ENCODE measurements at places on chromosomes 1 and 21.

DNA sequence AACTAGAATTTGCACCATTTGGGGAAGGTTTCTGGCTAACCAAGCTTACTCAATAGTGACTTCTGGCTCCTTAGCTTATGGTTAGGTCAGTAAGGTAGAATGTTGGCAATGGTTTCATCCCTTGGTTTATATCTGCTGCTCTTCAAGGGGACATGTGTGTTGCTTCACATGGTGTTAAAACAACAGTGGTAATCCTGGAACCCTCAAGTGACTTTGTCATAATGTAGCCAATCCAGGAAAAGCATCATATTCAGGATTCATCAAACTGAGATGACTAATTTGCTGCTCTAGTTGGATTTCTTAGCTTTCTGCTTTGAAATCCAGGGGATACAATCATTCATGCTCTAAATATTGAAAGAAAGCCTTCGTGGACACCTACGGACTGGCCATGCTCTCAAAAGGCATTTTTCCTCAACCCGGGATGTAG, 108.7 kb downstream of the RGL1 start:
- no peak for DNase-seq

DNA sequence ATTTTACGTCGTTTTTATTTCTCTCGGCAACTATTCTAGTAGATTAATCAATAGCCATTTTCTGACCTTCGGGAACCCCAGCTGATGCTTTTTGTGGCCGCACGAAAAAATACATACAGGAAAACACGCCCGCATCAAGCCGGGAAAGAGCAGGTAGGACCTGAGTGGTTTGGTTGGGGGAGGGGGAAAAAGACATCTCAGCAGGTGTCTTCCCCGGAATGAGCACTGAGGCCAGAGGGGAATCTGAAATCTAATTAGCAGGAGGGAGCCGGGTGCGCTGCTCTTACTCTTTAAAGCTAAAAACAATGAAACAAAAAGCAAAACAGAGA, 618 bp upstream of the FOXD3 start:
- DNase-seq = peak; percentile 10

GRCh38 chr1:10507111-10507879, 32.5 kb downstream of the PEX14 start:
- peak; percentile 70 for DNase-seq

GRCh38 chr1:156401681-156402081, 32.7 kb downstream of the RHBG start:
- DNase-seq = no peak

GRCh38 chr1:100832694-100833428, 61.8 kb downstream of the EXTL2 start:
- no peak for DNase-seq

DNA sequence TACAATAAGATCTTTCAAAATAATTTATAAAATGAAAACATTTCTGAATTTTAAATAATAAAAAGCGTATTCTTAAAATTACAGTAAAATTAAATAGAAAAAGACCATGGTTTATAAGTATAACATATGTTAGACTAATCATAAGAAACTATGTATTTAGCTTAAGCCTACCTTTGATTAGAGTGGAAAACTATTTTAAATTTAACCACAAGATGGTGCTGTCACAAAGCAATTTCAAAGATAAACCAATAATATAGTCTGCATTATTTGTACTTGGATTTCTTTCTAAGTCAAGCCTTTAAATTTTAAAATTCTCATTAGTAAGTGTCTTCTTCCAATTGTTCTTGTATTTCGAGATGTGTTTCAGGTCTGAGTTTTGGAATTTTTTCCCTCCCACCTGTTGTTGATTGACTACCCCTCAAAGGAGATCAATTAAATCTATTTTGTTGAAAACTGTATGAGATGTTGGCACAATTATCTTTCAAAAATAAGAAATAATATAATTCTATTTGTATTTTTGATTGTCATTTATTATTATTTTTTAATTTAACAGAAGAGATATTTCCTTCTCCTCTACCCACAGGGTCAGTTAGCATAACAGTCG, 459.8 kb downstream of the KCNT2 start:
- DNase-seq = peak; percentile 70

DNA sequence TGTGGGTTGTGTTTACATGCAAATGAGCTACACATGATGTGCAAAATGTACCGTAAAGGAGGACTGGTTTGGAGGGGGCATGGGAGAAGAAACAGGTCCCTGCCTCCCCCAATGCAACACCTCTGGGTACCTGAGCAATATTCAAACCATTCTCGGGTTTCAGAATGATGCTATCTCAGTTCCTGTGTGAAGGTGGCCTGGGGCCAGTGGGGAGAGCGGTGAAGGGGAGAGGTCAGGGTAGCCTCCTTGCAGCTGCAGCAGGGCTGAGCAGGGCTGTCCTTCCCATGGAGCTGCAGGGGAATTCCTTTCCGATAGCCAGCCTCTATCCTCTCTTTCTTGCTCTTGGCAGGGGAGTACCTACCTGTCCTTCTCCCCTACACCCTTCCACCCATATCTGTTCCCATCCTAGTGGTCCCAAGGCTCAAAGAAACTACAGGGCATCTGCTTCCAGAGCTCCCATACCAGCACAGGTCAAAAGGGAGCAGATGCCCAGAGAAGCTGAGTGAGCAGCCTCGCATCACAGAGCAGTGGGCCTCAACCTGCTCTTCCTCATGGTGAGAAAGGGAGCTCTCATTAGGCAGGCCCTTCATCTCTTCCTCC, 11.9 kb downstream of the MEF2D start:
- peak; percentile 26 for DNase-seq

- no peak for DNase-seq
Observed at GRCh38 chr1:245603311-245603865, 448.6 kb downstream of the KIF26B start.

GRCh38 chr1:90850181-90850897, 133.2 kb upstream of the BARHL2 start:
- no peak for DNase-seq

- no peak for DNase-seq
Observed at GRCh38 chr1:178075333-178075732, 18.6 kb upstream of the RASAL2 start.

DNA sequence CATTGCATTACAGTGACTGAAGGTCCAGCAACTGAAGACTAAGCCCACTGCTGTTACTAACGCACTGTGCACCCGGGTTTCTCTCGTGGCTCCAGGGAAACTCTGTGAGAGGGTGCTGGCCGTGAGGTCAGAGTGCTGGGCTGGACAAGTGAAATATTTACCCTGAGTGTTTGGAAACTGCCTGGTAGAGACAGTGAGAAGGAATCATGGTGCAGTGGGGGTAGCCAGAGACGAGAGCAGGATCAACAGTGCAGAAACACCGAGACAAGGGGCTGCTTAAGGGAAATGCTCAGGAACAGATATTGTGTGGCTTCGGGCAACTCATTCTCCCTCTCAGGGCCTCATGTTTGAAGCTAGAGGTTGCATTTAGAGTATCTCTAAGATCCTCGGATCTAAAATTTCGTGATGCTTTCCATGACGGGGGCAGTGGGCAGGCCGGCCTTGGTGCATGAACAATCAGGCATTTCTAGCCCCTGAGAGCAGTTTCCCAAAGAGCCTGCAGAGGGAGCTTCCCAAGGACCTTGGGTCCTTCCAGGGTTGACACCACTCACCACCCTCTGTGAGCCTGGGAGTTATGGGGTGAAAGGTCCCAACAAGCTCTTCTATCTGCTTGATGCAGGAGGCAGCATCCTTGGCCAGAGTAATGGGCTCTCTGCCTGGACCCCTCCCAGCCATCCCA, 9.7 kb downstream of the CD2 start:
- DNase-seq = peak; percentile 53

GRCh38 chr1:172745014-172745413, 86.1 kb downstream of the FASLG start:
- peak; percentile 99 for DNase-seq

DNA sequence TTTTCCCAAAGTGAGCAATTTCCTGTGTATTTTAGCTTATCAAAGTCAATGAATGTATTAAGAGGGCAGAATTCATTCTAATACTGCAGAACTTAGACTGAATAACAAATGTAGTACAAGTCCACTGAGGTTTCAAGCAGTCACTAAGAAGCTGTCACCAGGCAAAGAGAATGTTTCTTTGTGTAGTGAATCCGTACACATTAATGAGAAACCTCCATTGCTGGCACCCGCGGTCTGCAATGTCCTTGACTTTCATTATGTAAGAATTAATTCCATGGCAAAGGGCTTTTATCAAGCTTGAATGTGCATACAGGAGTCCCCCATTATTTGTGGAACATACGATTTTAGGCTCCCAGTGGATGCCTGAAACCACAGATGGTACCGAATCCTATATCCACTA, 719.5 kb upstream of the TMPRSS15 start:
- DNase-seq = no peak

DNA sequence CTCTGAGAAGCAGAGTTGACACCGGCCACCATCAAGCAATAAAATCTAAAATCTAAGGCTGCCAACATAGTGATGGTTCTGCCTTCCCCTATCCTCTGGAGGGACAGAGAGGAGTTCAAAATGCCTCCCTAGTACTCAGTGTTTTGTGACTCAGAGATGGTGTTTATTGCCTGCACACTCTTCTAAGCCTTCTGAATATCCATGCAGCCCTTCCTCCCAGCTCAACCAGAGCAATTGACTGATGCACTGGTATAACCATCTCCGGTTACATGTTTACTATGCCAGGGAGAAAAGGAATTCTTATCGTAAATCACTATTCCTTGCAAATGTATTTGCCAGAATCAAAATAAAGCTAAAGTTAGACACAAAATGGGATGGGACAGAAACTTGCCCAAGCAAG, 132.9 kb upstream of the RAB4A start:
- no peak for DNase-seq

DNA sequence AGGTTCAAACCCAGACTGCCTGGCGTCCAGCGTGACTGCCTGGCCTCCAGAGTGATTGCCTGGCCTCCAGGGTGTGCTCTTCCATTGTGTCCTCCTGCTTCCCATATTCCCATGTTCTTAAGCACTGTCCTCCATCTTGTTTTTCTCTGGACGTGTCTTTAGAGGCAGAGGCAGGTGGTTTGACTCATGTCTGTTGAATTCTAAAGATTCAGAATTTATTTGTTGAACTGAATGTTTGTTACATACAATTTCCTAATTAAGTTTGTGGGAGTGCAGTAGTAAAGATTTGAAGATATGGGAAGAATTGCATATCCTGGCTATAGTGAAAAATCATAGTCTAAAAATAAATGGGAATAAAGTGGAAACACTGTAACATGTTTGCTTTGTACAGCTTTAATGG, 18.3 kb downstream of the ST6GALNAC3 start:
- DNase-seq = no peak

GRCh38 chr1:235045921-235046601, 82.6 kb downstream of the TOMM20 start:
- no peak for DNase-seq

- DNase-seq = no peak
Observed at GRCh38 chr1:89640440-89640839, 7.5 kb downstream of the LRRC8C start.

DNA sequence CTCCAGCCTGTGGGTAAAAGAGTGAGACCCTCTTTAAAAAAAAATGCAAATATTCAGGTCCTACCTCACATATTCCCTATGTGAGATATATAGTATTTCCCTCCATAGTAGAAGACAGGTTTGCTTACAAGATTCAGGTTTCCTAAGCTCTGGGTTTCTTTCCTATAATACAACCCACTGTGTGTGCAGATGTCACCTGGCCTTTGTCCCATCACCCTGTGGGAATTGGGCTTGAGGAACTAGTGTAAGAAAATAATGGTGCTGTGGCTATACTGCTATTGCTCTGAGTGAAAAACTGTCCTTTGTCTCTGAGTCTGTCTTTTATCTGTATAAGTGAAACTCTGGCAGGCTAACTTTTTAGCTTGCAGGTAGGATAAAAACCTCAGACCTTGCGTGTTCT, 13.0 kb downstream of the C1orf146 start:
- no peak for DNase-seq

DNA sequence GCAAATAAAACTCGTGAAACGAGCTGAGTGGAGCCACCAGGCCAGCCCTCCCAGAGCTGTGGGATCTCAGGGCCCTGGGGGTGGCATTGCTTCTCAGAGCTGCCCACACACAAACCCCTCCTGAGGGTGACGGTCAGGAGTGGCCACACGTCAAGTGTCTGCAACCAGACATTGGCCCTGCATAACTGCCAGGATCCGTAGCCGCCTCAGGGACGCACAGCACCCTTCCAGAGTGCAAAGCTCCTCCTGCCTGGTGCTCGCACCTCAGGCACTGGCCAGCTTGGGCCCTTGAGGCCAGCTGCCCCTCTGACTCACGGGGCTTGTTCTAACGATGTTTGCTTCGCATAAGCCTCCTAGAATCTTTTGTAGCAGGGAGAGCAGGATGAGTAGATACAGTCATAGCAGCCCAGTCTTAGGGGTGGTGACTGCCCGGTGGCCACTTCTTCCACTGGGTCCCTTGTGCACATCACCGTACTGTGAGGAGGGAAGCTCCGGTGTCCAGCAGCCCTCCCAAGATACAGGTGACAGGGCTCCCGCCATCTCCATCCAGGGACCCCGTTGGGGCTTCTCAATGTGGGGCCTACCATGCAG, 5.0 kb downstream of the WNT3A start:
- DNase-seq = no peak

DNA sequence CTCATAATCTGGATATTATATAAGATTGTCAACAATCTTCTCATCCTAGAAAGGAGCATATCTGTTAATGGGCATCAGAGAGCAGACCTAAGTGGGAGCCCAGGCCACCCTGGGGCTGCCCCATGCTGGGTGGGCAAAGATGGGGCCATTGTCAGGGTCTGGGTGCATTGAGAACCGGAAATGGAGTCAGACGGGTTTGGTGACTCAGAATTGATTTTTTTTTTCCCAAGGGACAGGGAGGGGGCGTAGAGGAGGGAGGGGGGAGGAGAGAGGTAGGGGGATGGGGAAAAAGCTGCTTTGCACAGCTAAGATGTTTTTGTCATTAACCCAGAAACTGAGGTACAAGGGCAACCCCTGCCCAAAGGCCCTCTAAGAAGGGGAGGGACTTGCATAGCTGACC, 1.3 kb downstream of the ATXN7L2 start:
- no peak for DNase-seq

GRCh38 chr1:107525961-107526360, 385.1 kb downstream of the NTNG1 start:
- DNase-seq = no peak

DNA sequence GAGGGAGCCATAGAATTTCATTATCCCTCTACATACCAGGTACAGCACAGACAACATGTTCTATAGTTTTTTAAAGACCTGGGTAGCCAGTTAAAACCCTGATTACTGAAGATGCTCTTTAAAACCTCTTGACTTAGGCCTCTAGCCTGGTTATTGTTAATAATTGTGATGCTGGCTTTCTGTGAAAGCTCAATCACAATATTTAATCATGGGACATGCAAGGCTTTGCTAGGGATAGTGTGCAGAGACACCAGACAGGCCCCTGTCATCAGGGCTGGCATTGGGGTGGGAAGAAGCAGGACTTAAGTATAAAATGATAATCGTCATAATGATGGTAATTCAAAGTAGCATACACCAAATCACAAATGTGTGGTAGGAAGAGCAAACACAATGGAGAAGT, 274.4 kb downstream of the PTBP2 start:
- no peak for DNase-seq

DNA sequence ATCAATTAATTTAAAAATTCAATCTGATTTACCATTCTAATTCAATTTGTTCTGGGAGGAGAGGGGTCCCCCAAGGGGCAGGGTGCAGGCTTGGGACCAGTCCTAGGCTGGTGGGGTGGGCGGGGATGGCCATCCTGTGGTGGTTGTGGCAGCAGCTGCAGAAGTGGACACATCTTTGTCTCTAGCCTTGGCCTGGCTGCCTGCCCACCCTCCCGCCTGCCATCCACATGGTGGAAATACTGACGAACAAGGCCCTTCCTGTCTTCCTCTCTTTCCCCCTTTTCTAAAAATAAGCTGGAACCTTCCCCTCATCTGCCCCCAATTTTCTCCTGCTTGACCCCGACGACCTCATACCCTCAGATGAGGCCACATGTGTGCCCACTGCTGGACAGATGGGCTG, 130.9 kb downstream of the FOXD2 start:
- DNase-seq = no peak

Data from PC-3 (cell line).